M059J (cell line): ENCODE measurements at places on chromosomes 3 and 15.
A peak's percentile ranks its signal among the peaks of the same experiment; 100 is the strongest.

DNA sequence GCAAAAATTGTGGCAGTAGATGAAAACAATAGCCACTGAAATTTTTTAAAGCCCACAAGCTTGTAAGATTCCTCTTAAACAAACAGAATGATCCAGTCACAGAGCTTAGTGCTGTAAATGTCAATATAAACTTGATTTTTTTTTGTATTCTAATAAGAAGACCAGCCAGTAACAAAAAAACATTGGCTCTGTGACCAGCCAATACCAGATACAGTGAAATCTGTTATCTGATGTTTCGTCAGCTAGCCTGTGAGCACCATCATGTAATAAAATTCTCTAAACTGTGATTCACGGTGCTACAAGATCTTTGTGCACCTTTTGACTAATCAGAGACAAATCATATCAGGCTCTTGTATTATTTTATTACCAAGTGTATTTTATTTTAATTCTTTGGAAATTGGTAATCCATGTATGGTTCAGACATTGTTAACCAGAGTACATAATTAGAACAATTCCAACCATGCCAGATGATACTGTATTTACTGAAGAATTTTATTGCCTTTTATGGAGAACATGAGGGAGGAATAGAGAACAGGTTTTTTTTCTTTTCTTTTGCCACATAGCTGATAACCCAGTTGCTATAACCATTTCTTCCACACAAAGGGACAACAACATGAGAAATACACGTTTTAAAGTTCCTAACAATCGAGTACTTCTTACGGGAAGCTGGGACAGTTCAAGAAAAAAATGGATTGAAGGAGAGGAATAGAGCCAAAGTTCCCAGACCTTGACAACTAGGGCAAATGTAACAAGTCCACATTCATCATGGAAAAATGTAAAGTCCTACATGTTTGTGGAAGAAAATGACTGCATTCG lies 71.9 kb downstream of the FILIP1L start:
- DNase-seq: peak; percentile 97

GRCh38 chr3:114428044-114428595 lies 134.3 kb downstream of the TIGIT start:
- DNase-seq: no peak

- DNase-seq: peak; percentile 60
Observed at GRCh38 chr15:92958105-92958504, 58.0 kb downstream of the CHD2 start.

DNA sequence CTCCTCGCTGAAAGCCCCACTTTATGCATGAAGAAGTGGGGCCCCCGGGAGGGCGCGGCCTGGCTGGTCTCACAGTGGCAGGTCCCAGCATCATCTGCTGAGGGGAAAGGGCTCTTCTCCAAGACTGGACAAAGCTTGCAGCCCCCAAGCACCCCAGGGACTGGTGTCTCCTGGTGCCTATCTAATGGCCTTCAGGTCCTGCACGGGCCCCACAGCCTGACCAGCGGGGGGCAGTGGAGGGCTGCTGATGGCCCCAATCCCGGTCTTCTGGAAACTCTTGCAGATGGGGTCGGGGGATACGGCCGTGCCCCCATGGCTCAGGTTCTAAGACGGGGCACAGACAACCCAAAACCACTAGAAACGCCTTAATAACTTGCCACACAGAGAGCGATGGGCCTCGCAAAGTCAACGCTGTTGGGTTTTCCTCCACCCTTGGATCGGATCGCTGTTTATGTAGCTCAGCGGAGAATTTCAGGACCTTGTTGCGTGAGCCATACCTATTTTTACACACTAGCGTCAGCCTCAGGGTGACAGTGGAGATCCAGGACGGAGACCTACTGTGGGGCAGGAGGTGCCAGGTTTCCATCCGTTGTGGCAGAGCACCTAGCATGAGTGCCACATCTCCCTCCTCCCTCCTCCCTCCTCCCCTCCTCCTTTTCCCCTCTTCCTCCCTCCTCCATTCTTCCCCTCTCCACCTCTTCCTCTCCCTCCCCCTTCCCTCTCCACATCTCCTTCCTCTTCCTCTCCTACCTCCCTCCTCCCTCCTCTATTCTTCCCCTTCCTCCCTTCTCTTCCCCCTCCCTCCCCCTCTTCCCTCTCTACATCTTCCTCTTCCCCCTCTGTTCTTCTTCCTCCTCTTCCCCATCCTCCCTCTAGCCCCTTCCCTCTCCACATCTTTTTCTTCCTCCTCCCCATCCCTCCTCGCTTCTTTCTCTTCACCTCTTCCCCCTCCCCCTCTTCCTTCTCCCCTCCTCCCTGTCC lies 79.3 kb upstream of the ALDH1L1 start:
- no peak for DNase-seq

GRCh38 chr3:61111825-61112224 lies 139.4 kb downstream of the FHIT start:
- DNase-seq: no peak

- DNase-seq: no peak
Observed at GRCh38 chr3:70061096-70061495, 61.6 kb downstream of the SAMMSON start.

DNA sequence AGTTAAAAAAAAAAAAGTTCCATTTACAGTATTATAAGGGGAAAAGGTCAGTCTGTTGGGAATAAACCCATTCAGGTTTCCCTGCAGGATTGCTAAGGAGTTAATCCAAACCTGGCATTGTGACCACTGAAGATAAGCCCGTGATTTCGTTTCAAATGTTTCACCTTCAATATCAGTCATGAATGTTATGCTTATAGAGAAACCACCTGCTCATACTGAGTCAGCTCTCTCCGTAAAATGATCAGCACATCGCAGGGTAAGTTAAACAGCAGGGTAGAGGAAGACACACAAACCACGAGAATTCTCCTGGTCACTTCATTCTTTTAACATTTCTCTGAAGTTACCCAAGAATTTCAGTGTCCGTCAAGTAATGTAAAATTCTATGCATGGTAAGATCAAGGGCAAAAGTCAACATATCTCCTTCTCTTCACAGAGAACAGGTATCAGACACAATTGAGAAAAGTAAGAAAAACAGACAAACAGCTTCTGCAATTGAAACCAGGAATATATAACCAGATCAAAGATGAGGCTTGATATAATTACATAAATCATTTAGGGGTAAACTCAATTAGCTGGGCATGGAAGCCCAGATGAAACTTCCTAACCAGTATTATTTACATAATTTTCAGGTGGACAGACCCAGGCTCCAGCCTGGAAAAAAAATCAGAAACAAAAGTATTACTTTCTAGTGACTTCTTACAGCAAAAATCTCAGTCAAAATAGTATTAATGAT lies 67.6 kb upstream of the ARHGEF3 start:
- DNase-seq: peak; percentile 30
